RWPE2 (cell line): ENCODE measurements at places on chromosomes 11 and 22.

- DNase-seq: no peak
Measured at GRCh38 chr11:79244241-79244772, 196.5 kb downstream of the TENM4 start.

DNA sequence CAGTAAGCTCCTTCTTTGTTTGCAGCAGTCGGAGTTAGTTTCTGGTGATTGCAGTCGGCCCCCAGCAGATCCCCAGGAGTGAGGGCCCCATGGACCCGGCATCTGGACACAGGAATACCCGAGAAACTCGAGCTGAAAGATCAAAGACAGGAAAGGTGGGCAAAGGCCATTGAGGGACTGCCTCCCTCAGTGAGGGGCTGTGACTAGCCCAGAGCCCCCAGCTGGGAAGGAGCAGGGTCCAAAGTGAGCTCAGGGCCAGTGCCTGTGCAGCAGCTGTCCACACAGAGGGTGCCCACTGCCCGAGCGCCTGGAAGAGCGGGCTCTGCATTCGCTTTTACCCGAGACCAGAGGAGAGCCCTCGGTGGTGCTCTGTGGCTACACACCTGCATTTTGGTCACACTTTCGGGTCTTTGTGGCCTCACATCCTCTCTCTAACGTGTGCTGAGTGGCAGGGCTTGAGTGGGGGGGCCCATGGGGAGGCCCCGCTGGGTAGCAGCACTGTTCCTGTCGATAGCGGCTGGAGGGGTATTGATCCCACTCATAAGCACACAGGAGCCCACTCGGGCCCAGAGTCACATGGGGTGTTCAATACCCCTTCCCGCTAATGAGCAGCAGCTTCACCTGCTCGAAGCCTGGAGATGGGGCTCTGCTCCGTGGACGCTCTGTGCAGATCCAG is 532.9 kb downstream of the TBC1D22A start:
- DNase-seq: no peak

- no peak for DNase-seq
Measured at GRCh38 chr11:96134602-96135001, 208.4 kb downstream of the MAML2 start.

- DNase-seq: peak; percentile 85
Measured at GRCh38 chr11:12724301-12725054, 50.3 kb downstream of the TEAD1 start.

- DNase-seq: no peak
Measured at GRCh38 chr11:113663567-113663966, 42.5 kb downstream of the TMPRSS5 start.
